Left colon (tissue), 2 donors: ENCODE measurements at places on chromosomes 6 and 20. TPM values are rescaled to one million over a fixed set of nuclear protein-coding genes. Genes with fewer than 3 reads are reported as not detected.

DNA sequence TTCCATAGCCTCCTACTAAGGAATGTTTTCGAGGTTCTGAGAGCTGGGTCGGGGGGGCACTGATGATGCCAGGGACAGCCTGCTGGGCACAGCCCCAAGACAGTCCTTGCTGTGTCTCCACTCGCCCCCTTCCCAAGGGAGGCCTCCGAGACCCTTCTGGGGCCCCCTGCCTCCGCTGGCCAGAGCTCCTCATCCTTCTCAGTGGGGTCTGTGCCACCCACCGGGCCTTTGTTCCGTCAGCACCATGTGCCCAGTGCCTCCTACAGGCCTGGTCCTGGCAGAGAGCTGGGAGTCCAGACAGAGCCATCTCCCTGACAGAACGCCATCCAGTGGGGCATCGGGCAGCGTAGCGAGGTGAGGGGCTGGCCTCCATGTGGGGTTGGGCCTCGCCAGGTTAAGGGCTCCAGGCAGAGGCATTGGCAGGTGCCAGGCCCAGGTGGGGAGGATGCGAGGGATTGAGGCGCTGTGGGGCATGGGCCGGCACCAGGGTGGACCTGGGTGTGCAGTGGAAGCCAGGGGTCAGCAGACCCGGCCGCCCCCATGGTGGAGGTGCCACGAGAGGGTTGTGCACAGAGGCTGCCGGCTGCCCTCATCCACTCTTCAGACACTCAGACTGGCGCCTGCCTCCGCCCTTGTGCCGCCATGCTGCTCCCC lies 13.3 kb downstream of the RBM38 start:
- DNase-seq, result no peak

- DNase-seq, result no peak
These were observed 859.7 kb upstream of the ADGRB3 start for GRCh38 chr6:67775333-67775732.

GRCh38 chr6:85278466-85279035 lies 171.3 kb upstream of the NT5E start:
- no peak for DNase-seq

DNA sequence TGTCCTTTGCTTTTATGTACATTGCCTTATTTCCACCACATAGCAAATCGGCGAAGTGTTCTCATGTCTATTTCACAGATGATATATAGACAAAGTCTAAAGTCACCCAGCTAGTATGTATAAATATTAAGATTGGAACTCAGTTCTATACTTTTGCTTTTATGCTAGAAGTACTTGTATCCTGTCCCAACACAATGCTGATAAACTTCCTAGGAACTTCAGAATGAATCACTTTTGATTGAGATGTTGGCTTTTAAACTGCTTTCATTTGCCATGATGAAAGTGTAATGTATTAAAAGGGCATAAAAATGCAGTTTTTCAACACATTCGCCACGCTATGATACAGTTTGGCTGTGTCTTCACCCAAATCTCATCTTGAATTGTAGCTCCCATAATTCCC lies 50.8 kb downstream of the GCLC start:
- no peak for DNase-seq

GRCh38 chr20:2838170-2838797 lies 2.2 kb downstream of the PCED1A start:
- DNase-seq, result no peak

DNA sequence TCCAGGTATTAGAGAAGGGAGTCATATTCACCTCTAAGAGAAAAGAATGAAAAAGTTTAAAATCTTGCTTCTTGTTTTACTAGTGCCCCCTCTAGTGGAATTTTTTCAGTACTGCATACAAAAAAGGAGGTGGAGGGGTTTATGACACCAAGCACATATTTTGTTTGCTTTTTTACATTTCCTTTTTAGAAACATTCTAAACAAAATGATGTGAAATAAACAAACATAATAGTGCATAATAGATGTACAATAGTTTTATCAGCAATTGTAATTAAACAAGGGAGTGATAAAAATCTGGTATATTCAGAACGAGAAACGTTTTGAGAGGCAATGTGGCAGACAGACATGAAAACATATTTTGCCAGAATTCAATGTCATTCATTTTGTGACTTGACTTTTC lies 111.0 kb upstream of the TFAP2D start:
- DNase-seq, result no peak

- no peak for DNase-seq
These were observed 911.1 kb upstream of the MAN1A1 start for GRCh38 chr6:120260636-120261035.

DNA sequence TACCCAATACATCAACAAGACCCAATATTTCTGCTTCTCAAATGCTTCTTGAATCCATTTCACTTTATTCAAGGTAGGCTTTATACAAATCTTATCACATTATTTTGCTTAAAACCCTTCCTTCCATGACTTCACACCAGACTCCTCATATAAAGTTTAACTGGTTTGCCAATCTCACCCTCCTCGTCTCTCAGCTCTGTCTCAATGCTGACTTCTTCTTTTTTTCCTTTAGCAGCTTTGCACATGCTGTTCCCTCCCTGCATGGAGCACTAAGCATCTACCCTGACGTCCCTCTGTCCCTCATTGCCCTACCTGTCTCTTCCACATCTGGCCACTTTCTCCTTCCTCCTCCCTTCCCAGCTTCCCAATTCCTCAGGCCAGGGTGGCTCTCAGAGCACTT lies 31.4 kb downstream of the KCNK17 start:
- DNase-seq, result no peak

GRCh38 chr6:39428152-39428551 lies 105.7 kb upstream of the KCNK16 start:
- DNase-seq, result no peak

DNA sequence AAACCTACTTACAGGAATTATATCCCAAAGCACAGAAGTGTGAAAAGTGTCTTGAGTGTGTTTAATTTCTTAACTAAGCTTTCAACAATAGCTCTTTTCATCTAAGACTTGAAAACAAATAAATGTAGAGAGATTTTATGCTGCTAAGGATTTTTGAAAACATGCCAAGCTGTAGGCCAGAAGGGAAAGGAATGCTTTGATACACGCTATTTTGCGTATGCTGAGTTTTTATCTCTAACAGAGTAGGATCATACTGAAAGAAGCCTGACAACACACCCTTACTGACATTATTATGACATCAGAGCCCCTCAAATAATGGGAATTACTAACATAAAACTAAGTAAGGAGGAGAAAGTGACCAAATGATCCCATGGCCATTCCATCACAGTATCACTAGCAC lies 265.5 kb downstream of the KHDC1L start:
- no peak for DNase-seq

GRCh38 chr6:122831511-122831910 lies 42.5 kb downstream of the SMPDL3A start:
- DNase-seq, result no peak

- no peak for DNase-seq
These were observed 346.9 kb downstream of the LMBRD1 start for GRCh38 chr6:69449887-69450286.

DNA sequence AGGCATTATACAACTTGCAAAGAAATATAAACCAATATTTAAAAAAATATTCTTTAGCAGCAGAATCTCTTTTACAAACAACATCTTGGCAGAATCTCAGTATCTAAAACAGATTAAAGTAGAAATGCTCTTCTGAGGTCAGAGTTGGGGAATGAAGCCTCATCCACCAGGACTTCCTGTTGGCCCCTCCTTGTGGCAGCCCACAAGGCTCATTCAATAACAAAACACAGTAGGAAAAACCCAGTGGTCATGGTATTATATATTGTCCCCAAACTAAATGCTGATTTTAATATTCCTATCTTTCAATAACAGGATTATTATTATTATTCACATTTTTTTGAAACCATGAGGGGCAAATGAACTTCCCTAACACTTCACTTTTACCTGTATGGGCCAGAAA lies 368.6 kb downstream of the BTBD9 start:
- no peak for DNase-seq

DNA sequence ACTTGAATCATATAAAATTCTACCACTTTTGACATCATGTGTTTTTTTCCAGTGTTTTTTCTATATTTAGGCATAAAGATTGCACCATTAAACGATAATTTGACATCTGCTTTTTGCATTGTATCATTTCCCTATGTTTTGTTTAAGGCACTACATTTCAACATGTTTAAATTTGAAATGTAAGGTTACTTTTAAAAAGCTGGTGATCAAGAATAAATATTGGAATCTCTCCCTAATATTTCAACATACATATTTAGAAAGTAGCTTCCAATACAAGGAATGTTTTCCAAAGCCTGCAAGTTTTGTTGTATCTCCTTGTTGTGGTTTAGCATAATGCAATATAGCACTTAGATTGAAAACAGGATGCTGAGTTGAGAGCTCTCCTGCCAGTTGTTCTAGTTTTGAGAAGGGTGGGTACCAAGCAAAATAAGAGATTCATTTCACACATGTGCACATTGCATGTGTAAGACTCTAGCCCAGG lies 76.5 kb downstream of the SYNJ2 start:
- DNase-seq, result no peak

DNA sequence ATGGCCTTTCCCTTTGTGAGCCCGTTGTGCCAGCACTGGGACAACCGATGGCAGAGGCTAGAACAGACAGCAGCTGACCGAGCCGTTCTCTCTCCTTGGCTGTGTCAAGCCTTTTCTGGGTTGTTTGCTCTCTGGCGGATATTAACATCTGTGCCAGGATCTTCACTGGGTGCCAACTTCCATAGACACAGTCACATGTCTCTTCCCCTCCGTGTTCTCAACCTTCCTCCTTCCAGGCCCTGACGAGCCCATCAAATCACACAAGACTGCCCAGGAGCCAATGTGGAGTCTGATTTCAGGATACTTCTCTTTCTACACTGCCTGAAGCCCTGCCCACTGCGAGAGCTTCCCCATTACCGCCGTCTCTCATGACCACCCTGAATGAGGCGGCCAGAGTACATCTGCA lies 111.0 kb upstream of the RALGAPA2 start:
- no peak for DNase-seq

- no peak for DNase-seq
These were observed 37.7 kb downstream of the AK9 start for GRCh38 chr6:109653264-109653663.

DNA sequence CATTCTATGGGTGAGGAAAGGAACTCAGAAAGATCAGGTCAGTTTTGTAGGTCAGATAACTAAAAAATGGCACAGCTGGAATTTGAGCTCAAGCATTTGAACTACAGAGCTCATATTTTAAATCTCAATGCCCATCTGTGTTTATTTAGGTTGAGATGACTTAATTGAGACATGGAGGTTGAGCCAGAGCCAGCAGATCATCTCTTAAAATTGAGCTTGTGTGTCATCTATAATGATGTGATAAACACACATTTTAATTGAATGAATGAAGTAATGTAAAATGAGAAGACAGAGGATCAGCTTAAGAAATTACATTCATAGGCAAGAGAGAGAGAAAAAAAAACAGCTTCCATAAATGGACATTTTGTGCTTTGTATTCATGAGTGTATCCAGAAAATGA lies 3.7 kb downstream of the MANEA start:
- DNase-seq, result no peak

DNA sequence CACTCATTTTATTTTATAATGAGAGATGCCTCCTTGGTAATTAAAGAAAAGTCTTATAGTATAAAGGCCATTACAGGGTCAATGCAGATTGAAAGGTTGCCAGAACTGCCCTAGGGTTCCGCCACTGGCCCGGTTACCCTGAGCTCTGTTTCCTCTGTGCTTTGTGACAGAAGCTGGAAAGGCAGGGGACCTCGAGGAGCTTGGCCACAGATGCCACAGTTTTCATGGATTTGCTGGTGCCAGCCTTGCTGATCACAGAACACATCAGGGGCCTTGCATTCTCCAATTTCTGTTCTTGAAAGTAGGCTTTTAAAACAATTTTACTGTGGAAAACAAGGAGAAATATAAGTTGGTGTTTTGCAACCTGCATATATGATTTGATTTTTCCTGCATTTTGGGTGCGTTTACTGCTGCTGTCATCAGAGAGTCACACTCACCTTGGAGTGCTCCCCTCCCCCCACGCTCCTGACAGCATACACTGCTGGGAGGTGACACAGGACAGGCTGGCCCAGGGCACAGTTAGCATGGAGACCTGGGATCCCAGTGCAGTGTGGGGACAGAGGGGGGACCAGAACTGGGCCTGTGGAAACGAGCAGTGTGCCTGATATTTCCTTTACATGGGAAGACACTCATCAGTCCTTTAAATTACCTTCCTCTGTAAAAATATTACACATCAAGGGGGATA lies 142.8 kb downstream of the CFAP61 start:
- DNase-seq, result no peak

- no peak for DNase-seq
These were observed 46.0 kb downstream of the SIRPA start for GRCh38 chr20:1941226-1941625.

GRCh38 chr6:42175860-42176259 lies 2.7 kb downstream of the GUCA1A start:
- DNase-seq, result no peak

DNA sequence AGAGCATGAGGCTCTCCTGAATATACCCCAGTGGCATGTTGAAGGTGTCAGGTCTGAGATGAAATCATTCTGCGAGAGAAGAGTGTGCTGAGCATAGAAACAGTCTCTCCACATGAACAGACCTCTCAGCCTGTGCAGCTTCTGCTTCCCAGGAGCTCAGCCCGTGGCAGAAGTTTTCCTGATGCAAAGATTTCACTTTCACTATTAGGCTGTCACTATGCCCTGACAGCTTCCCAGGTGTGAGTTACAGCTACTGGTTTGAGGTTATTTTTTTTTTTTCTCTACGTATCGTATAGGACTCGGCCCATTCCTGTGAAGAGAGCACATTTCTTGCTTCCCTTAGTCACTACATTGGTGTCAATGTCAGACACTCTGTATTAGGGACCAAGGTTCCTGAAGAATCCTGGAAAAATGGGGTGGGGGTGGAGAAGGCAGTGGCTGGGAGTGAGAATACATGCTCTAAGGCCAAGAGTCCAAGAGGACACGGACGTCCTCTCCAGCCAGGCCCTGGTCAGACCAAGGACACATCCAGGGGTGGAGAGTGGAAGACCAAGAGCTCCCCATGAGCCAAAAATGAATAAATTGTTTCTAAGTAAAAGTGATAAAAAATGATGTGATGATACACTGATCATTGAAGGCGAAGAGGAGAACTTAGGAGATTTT lies 121.2 kb upstream of the AKAP12 start:
- no peak for DNase-seq

DNA sequence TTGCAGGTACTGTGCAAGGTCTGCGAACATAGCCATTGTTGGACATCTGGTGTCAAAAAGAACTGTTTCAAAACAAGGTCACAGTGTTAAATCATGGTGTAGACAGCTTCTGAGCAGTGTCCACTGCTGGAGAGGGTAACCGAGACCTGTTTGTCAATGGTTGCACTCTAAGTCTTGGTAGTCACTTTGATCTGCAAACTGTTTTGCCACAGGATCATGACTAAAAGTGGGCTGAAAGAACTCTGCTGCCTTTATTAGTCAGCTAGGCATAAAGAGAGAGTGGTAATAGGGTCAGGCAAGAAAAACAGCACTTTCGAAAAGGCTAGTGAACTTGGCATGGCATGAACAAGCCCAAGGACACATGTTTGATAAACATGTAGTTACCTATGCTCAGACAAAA lies 552.3 kb upstream of the CITED2 start:
- no peak for DNase-seq

Gene GINS1
- 2.7 TPM for total RNA-seq

Gene PSORS1C2
- total RNA-seq, result not detected

Gene MUCL3
- not detected for total RNA-seq

Gene LYRM2
- total RNA-seq, result 36.2 TPM

Gene NOTCH4
- 4.3 TPM for total RNA-seq

Gene PHACTR1
- total RNA-seq, result 3.7 TPM

Gene RGS19
- 5.9 TPM for total RNA-seq

Gene CCDC167
- total RNA-seq, result 8.7 TPM
